ENCODE measurements at places on chromosomes 5 and 9.

- DNase-seq = peak; percentile 21
These were observed 48.3 kb downstream of the EHMT1 start for GRCh38 chr9:137666955-137667670.

GRCh38 chr5:67495072-67495471 is 298.5 kb upstream of the CD180 start:
- no peak for DNase-seq

DNA sequence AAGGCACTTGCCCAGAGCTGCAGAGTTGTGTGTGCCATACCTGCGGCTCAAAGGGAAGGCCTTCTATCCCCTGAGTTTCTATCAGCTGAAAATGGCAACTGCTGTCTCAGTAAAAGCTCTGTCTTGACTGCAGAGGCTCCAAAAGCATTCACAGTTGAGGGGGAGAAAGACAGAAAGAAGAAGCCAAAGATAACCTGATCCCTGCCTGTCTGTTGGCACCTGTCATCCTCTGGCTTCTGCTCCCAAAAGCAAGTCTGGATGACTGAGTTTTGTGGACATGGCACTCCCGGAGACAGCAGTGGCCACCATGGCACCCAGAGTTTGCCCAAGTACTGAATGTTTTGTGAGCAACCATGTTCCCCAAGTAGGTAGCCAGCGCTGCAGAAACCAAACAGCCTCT is 176.6 kb downstream of the NR3C1 start:
- no peak for DNase-seq

- no peak for DNase-seq
These were observed 566 bp downstream of the RPP25L start for GRCh38 chr9:34611251-34611810.

- DNase-seq = no peak
These were observed 338.4 kb upstream of the SMARCA2 start for GRCh38 chr9:1676771-1677170.

DNA sequence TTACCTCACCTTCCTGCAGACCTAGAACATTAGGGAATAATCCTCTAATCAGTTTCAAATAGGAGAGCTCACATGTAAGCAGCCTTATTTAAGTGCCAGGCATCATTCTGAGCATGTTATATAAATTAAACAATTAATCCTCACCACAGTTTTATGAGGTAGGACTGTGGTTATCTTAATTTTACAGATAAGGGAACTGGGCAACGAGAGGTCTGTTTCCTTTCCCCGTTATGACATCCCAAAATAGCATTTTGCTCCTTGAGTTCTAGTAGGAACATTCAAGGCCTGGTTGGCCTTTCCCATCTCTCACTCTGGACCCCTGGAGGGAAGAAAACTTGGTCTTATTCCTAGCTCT is 19.1 kb upstream of the IFNB1 start:
- no peak for DNase-seq

GRCh38 chr5:16430349-16431089 is 35.1 kb downstream of the ZNF622 start:
- DNase-seq = no peak

- DNase-seq = no peak
These were observed 63.8 kb downstream of the PAX5 start for GRCh38 chr9:36970007-36970888.

DNA sequence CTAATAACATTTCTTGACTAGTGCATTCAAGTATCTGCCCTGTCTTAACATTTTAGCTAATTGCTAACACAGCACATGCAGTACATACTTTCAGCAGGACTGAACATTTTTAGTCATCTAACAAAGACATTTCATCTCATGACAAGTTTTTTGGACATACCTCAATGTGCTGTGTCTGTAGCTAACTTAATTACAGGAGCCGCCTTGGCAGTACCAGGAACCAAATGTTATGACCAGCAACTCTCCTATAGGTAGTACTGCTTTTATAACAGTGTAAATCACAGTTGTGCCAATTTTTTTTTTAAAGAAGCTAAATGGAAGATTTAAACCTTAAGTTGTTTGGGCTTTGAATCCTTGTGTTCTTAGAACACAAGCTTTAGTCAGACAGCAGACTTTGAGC is 99.4 kb upstream of the SAP30L start:
- no peak for DNase-seq

- DNase-seq = no peak
These were observed 147.4 kb upstream of the GLRA1 start for GRCh38 chr5:152072091-152072490.

GRCh38 chr9:70802206-70802605 is 319.2 kb downstream of the TRPM3 start:
- DNase-seq = no peak

GRCh38 chr5:155935723-155936122 is 391.2 kb upstream of the SGCD start:
- no peak for DNase-seq

Measured in memory B cell (primary cell).